ENCODE measurements at places on chromosomes 13 and 19.

GRCh38 chr19:15320116-15320515 is 12.2 kb downstream of the BRD4 start:
- no peak for DNase-seq

- DNase-seq: no peak
These were observed 6.1 kb downstream of the DOCK6 start for GRCh38 chr19:11256189-11256588.

DNA sequence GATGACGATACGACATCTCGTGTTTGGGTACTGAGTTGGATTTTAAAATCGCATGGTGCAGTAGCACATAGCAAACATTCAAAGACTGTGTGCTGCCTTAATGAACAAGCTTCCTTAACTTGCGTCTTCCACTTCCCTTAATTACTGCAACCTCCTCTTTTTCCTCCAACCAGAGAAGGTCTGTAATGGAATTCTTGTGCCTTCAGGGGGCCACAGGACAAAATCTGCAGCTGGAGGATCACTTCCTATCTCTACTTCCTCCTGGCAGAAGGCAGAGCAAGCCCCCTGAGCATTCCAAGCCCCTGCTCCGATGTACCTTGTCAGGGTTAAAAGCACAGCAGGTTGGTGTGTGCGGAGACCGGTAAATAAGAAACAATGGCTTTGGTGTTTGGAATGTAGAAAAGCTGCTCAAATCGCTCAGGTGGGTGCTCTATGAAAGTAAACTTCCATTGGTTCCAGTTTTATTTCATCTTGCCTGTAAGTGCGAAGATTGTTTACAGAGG is 151.3 kb upstream of the UQCRFS1 start:
- DNase-seq: no peak

- no peak for DNase-seq
These were observed 18.4 kb downstream of the GRTP1 start for GRCh38 chr13:113345486-113345885.

DNA sequence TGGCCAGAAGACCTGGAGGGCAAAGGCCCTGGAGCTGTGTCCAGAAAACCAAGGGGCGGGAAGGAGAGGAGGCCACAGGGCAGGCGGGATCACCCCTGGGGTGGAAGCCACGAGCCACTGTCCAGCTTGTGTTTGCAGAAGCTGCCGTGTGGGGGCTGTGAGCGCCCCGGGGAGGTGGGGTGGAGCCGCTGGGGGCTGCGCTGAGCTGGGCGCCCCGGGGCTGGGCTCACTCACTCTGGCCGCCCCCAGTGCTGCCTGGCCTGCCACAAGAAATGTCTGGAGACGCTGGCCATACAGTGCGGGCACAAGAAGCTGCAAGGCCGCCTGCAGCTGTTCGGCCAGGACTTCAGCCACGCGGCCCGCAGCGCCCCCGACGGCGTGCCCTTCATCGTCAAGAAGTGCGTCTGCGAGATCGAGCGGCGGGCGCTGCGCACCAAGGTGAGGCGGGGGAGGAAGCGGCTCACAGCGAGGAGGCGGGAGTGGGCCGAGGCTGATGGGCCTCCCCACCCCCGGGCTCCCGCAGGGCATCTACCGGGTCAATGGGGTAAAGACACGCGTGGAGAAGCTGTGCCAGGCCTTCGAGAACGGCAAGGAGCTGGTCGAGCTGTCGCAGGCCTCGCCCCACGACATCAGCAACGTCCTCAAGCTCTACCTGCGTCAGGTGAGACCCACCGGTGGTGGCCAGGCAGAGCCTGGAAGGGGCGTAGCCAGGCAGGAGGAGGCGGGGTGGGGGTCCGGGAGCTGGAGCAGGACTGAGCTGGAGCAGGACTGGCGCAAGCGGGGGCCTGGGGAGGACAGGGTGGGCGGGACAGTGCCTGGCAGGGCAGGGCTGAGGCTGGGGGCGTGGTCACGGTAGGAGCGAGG is 13.6 kb downstream of the POLR2E start:
- no peak for DNase-seq

GRCh38 chr19:43581467-43581866 is 5.9 kb downstream of the PINLYP start:
- DNase-seq: no peak

DNA sequence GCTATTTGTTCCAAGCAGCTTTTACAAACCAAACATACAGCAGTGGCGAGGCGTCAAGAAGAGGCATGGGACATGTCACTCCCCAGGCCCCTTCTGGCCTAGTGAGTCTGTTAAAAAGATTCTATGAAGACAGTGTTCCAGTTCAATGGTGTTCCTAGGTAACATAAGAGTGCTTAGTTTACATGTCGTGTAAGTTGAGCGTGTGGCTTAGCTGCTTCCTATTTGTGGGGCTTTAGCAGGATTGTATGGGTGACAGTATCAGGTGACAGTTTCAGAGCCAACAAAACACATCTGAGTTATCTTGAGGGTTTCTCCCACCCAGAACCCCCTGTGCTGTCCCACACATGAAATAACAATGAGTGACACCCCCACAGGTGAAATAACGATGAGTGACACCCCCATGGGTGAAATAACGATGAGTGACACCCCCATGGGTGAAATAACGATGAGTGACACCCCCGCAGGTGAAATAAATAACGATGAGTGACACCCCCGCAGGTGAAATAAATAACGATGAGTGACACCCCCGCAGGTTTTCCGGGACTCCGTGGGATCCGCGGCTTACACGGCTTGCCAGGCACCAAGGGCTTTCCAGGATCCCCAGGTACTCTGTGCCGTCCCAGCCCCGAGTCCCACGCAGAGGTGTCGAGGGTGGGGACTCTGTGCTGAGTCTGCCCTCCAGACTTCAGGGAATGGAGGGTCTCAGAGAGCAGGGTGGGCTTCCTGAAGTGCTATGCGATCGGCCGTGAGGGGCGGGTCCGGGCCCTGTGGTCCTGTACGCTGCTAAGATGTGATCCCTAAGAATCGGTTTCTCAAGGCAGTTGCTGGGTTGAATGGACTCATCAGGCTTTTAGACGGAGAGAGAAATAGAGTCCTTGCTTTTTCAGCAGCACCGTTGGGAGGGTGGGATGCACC is 68.6 kb downstream of the RAB20 start:
- no peak for DNase-seq

DNA sequence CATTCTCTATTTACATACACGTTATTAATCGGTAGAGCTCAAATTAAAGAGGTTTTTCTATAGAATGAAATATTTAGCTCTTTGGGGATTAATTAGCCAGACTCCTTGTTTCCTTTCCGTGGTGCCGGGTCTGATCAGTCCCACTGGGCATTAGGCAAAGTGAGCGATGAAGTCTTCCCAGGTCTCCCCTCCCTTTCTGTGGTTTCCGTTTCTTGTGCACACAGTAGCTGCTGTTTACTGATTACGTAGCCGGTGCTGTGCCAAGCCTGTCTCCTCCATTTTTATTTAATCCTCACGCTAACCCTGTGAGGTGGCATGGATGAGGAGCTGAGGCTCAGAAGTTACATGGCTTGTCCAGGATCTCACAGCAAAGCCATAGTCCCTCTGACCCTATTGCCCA is 9.0 kb downstream of the SLC25A15 start:
- DNase-seq: no peak

DNA sequence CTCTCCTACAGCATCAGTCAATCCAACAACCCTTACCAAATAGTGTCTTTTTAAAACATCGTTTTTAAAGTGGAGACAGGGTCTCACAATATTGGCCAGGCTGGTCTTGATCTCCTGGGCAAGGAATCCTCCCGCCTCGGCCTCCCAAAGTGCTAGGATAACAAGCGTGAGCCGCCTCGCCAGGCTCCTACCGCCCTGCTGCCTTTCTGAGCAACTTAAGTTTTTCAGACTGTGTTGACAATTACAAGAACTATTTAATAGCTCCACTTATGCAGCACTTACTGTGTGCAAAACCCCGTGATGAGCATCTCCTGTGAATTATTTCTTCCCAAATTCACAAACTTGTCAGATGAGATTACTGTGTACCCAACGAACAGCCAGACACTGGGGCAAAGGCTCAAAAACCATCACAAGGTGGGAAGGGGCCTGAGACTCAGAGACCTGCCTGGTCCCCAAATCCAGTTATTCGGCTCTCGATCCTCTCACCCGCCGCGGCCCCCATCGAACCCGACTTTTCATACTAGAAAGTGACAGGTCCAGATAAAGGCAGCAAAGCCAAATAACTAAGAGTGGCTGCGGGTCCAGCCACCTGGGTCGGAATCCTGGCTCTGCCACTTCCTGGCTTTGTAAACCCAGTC is 581 bp downstream of the RPL18 start:
- DNase-seq: no peak

GRCh38 chr19:44685877-44686276 is 13.1 kb upstream of the CEACAM16 start:
- no peak for DNase-seq

- DNase-seq: no peak
These were observed 17.3 kb downstream of the SIGLEC8 start for GRCh38 chr19:51440846-51441409.

DNA sequence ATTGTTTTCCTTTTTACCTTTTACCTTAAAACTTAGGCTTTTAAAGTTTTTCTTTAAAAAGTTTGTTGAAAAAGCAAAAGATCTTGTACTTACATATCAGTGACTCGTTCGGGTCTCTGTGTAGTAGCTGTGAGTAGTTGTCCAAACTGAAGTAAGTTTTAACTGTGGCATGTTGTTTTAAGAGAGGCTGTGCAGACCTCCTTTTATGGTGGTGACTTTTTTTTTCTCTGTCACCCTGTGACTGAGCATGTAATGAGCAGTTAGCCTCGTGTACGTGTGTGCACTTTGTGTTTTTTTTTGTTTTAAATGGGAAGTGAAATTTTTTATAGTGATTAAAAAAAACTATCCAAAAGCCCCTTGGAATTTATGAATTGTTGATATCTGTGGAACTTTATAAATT is at the start of gene GPR183:
GPR183 (minus strand) TSS at position 153 of the 400 bp plus-strand sequence. CDS start 11,254 bp downstream, outside the sequence.
- DNase-seq: no peak

DNA sequence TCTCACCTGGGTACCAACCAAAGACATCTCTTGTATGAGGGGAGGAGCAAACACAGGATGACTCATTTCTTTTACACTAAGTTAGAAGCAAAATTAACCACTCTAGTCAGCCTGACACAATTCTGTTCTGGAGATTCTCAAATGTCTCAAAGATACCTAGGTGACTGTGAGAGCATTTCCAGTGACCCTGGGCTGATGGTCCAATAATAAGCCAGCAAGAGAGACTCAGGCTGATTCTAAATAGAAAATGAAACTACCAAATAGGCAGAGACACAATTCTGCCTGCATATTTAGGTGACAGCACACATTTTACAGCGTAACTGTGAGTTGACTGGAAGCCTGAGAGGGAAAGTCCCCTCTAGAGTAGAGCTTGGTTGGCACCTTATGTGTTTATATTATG is 16.3 kb downstream of the ZNF91 start:
- DNase-seq: no peak

GRCh38 chr13:112073245-112074138 is 6.5 kb downstream of the SOX1 start:
- no peak for DNase-seq

DNA sequence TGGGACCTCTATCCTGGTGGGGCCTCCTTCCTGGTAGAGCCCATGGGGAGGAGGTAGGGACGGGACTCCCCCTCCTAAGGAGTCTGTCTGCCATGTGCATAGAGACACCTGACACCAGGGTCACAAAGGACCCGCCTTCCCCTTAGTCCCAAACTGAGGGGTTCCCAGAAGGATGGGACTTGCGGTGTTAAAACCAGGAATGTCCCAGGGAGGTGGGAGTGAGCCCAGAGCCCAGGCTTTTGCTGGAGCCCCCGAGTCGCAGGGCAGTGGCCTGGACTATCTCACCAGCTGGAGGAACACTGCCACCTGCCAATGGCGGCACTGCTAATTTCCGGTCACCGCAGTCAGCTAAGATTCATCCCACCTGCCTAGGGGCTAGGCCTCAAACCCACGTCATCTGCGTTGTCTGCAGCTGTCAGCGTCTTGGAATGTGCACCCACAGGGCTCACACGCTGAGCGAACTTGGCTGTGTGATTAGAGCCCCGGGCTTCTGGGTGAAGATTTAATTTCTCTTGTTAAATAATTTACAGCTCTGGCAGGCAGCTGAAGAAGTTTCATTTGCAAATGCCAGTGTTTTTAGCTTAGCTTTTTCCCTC is 31.9 kb upstream of the ATP11A start:
- DNase-seq: peak; percentile 73

DNA sequence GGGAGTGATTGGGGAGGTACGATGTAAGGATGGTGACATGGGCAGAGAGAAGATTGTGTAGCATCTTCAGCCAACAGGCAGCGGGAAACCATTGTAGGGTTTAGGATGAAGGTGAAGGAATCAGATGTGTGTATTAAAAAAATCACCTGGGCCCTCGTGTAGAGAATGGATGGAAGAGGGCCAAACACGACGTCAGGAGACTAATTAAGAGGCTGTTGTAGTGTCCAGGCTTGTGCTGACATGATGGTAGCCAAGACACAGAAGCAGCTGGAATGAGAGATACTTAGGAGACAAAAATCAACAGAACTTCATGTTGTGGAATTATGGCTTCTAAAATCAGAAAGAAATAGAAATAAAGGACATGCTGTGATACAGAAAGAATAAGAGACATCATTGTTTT is 41.2 kb upstream of the ARGLU1 start:
- DNase-seq: no peak

DNA sequence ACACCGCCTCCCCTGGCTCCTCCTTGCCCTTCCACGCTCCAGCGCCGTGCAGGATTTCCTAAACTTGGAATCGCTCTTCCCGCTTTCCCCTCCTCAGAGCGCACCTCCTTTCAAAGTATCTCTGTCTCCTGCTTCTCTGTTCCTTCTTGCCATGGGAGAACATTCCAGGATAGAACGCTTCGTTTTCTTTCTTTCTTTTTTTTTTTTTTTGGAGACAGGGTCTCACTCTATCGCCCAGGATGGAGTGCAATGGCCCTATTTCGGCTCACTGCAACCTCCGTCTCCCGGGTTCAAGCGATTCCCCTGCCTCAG is 574 bp upstream of the XPO4 start:
- no peak for DNase-seq

GRCh38 chr19:32865326-32865725 is 4.2 kb downstream of the SLC7A9 start:
- DNase-seq: no peak

DNA sequence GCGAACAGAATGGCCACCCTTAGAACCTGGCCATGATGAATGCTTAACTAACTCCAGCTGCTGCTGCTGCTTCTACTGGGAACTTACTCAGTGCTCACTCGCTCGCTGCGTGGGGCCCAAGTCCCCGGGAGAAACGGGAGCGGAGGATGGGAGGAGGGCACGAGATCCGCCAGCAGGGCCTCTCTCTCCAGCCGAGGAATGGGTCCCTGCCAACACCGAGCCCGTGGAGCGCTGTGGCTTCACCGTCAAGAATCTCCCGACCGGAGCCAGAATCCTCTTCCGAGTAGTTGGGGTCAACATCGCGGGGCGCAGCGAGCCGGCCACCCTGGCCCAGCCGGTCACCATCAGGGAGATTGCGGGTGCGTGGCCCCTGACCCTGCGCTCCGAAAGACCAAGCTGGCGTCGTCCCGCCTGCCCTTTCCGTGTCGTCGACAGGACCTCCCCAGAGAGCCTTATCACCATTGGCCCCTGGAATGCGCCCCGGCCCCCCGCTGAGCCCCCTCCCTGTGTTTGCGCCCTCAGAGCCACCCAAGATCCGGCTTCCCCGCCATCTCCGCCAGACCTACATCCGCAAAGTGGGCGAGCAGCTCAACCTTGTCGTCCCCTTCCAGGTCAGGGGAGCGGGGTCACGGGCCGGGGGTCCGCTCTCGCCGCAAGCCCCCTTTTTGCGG is 17.8 kb upstream of the EMC10 start:
- DNase-seq: no peak

GRCh38 chr19:32406161-32407003 is 812 bp downstream of the DPY19L3 start:
- DNase-seq: no peak

GRCh38 chr19:50873056-50873455 is at the start of gene KLK2:
TSS of gene KLK2 (plus strand) at chr19:50873439. CDS start at chr19:50873474, 35 bp downstream.
- no peak for DNase-seq
